ENCODE measurements at places on chromosomes 5 and 9.

- DNase-seq = no peak
These were observed 115.8 kb downstream of the EMB start for GRCh38 chr5:50325237-50325832.

GRCh38 chr5:140113180-140113698, 670 bp upstream of the PURA start:
- no peak for DNase-seq

DNA sequence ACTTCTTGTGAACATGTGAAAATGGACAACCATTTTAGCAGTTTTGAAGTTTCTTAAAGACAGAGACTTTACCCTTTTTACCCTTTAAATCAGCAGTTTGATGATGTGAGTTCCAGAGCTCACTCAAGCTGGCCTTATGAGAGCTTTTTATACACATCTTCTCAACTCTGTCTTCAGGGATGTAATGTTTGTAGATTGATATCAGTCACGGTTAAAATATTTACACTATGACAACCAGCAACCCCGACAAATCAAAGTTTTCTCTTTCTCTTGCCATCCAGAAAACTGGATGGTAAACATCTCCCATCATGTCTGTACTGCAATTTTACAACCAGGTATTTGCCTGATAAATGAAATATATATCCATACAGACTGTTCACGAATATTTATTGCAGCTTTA, 233.4 kb upstream of the ST8SIA4 start:
- DNase-seq = no peak

DNA sequence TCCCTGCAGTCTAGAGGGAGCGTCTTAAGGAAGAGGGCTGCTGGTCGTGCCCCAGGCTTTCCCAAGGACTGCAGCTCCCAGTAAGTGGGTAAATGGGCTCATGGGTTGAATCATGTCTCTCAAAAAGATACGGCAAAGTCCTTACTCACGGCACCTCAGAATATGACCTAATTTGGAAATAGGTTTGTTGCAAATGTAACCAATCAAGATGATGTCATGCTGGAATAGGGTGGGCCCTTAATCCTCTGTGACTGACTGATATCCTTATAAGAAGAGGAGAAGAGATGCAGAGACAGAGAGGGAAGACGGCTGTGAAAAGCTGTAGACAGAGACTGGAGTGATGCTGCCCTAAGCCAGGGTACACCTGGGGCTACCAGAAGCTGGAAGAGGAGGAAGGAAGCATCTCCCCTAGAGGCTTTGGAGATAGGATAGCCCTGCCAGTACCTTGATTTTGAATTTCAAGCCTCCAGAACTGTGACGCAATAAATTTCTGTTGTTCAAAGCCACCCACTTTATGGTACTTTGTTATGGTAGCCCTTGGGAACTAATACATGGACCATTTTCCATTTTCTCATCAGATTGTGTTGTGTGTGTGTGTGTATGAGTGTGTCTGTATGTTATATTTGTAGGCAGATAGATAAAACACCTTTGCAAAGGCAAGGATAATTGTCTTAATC, 15.0 kb downstream of the GALNT10 start:
- DNase-seq = no peak

DNA sequence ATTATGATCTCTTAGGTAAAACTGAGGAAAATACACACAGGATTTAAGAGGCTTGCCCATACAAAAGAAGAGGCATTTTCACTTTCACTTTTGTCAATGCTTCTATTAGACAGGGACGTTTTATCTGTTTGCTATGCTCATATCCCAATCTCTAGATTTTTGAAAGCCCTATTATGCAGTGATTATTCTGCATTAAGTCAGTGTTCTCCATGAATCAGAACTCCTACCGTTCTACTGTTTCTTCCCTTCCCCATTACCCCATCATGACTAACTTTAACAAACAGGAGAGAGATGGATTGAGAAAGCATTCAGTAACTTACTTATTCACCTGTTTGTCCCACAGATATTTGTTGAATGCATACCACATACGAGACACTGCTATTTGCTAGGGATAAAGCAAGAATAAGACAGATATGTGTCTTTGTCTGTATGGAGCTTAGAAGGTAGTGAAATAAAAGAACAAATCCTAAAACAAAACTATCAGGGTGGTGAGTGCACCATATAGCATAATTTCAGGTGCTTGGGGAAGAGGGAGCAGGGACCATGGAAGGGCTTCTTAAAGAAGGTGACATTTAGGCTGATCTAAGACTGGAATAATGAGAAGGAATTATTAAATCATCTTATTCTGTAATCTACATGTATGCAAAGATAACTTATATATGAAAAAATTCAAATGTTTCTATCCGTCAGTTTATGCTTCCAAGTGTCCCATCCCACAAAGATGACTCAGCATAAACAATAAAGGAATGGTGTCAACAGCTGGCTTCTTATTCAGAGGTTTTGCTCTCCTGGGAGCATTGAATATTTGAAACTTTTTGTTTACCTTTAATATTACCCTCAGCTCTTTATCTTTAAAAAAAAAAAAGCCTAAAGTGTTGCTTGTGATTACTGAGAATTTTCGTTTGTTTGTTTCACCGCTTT, 328.1 kb downstream of the HINT1 start:
- DNase-seq = no peak

GRCh38 chr5:61974680-61975079, 331.3 kb upstream of the KIF2A start:
- no peak for DNase-seq

- DNase-seq = no peak
These were observed 356.9 kb upstream of the WWC1 start for GRCh38 chr5:167934551-167934971.

GRCh38 chr5:164306662-164307061, 801.2 kb downstream of the MAT2B start:
- DNase-seq = no peak

- DNase-seq = no peak
These were observed 15.9 kb upstream of the RPL26L1 start for GRCh38 chr5:172943283-172943841.

DNA sequence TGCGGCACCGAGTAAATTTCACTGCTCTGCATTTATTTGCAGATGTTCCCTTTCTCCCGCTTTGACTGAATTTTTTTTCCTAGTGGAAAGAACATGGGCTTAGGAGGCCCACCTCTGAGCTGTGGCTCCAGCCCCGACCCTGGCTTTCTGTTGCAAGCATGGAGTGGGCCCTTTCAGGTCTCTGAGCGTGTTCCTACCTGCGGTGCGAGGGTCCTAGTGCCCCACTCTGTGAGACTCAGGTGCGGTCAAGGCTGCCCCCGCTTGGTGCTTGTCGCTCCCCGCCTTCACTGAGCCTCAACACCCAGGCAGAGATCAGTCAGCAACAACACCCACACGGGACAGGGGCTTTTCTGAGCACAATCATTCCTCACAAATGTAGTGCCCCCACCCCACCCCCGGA, 32.0 kb downstream of the SLC6A3 start:
- no peak for DNase-seq

GRCh38 chr5:78887384-78888118, 97.6 kb downstream of the ARSB start:
- DNase-seq = no peak

Data from stimulated activated CD8-positive, alpha-beta memory T cell treated with anti-CD3 and anti-CD28 coated beads, Interleukin-7, amount 100 ng/mL, for 4 hours (primary cell).